ENCODE measurements at places on chromosomes 12 and 14. TPM values are rescaled to one million over a fixed set of nuclear protein-coding genes. Genes with fewer than 3 reads are reported as not detected.

DNA sequence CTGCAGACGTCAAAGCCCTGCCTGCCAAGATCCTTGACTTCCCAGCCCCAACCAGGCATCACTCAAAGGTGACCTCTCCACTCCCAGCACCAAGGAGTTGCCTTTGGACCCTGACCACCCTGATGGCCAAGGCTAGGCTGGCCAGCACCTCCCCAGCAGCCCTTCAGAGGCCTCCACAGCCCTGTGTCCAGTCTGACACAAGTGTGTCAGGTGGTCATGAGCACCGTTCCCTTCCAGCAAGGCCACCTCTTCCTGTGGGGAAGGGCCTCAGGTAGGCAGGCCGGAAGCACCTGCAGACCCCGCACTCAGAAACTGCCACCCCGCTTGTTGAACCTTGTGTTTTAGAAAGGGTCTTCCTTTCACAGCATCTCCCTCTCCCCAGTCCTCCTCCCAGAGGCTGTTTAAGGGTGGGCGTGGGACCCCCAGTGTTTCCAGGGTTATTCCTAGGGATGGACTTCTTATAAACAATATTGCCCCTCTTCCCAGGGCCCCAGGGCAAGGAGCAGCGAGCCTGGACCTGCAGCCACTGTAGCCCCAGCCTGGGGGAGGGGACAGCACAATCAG is 13.2 kb upstream of the INF2 start:
- DNase-seq, result no peak

The SINHCAF gene
- 128 TPM for total RNA-seq

- no peak for DNase-seq
Observed at GRCh38 chr14:52824462-52824861, 33.1 kb upstream of the GNPNAT1 start.

DNA sequence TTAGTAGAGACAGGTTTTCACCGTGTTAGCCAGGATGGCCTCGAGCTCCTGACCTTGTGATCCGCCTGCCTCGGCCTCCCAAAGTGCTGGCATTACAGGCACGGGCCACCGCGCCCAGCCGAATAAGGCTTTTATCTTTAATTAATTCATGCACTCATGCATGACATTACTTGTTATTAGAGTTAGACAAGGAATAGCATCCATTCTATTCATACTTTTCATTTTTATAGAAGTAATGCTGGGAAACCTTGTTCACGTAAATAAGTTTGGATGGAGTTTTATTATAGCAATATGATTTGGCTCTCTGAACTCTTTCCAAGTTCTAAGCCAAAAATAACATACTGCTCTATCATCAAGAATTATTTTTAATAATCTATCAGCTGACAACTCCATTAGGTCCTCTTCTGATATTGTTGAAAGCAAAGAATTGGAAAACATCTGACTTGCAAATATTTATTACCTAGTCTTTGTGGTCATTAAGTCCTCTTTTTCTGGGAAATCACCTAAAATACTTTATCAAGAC is 168.8 kb upstream of the CCND2 start:
- no peak for DNase-seq

DNA sequence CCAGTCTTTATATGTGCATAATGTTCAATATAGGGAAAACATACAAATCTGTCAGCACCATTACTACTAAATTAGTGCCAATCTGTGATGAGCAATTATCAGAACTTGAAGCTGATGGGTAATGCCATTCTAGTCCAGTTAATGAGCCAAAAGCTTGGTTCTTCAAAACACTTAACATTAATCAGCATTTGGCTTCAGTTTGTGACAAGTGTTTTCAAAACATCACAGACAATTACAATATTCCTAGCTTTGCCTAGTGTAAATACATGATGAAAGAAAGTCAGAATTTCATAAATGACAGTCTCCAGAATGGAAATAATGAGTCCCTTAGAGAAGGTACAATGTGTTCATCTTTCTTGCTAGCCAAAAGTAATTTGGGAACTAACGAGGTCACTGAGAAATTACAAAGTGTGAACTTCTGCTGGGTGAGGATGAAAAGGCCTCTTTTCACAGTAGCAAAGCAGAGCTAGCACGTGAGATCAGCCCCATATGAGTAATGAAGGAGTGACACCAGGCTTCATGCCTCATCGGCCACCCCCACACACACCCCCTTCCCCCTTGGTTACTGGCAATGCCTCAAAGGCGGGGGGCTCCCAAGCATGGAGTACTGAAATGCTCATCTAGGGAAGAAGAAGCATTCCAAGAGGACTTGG is 180.6 kb upstream of the EEA1 start:
- DNase-seq, result no peak

DNA sequence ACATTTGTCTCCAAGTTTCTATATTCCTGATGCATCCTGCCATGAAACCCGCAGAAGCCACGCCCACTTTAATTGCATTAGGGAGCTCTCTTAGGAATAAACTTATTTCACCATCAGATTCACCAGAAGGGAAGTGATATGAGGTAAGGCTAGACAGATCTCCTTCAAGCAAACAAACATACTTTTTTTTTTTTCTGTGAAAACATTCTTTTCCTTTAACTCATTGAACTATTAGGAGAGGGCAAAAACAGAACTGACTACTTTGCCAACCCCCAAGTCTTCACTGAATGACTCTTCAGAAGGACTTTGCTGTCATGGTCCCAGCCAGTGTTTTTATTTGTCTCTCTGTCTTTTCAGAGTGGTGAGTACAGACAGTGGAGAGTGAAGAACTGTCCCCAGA is 48.4 kb downstream of the GTF2A1 start:
- no peak for DNase-seq

The SLC6A15 gene
- total RNA-seq, result 4.1 TPM

GRCh38 chr14:100807979-100808734 is 17.8 kb upstream of the MEG3 start:
- DNase-seq, result no peak

GRCh38 chr12:98612696-98613334 is 19.3 kb downstream of the SLC25A3 start:
- DNase-seq, result no peak

GRCh38 chr12:6612247-6612646 is 5.1 kb upstream of the CHD4 start:
- DNase-seq, result no peak

The SLC39A5 gene
- total RNA-seq, result not detected

GRCh38 chr12:46831335-46832129 is 5.7 kb upstream of the SLC38A4 start:
- DNase-seq, result no peak

The IRF2BPL gene
- 100 TPM for total RNA-seq

The NEMF gene
- total RNA-seq, result 36.2 TPM

The MFAP5 gene
- 35.8 TPM for total RNA-seq

The ALDH6A1 gene
- 21.0 TPM for total RNA-seq

The STAT2 gene
- 92.6 TPM for total RNA-seq

- DNase-seq, result no peak
Observed at GRCh38 chr12:13784504-13784903, 196.9 kb downstream of the GRIN2B start.

The PCK2 gene
- total RNA-seq, result 19.9 TPM

The COX8C gene
- not detected for total RNA-seq

The ZFP36L1 gene
- total RNA-seq, result 2,618 TPM

- DNase-seq, result peak; percentile 60
Observed at GRCh38 chr14:90496379-90496778, 99.5 kb downstream of the CALM1 start.

DNA sequence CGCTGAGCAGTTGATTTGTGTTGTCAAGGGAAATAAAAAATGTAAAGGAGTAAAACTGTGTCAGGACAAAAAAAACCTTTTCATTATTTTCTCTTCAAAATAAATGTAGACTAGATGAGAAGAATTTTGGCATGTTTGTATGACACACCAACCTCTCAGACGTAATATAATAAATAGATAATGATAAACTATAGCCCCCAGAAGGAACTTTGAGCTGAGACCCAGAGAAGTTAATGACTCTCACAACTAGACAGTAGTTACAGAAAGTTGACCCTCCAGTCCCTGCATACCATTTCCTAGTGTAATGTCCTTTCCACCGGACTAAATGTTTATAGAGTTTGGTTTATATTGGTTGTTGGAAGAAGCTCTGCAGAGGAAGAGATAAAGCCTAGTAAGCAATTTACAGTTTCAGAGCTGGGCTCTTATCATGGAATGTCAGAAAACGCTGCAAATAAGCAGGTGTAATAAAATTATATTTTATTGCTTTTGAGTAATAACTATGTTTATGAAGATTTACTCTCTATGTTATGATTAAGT is 97.3 kb downstream of the TRHDE start:
- no peak for DNase-seq

GRCh38 chr14:50823051-50823761 is 7.8 kb downstream of the NIN start:
- no peak for DNase-seq

DNA sequence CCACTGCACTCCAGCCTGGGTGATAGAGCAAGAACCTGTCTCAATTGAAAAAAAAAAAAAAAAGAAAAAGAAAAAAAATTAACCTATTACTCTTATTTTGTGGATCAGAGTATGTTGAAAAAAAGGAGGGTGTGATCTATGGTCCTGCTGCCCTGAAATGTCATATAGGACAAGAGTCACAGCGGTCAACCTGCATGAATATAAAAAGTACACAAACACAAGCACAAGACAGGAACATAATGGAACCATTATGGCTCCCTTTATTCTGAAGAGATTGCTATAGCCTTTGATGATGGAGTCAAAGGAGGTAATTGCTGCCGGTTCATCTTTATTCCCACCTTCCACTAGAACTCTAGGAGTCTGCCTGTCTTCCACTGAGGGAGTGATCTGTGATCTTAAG is 96.9 kb downstream of the NTN4 start:
- no peak for DNase-seq

DNA sequence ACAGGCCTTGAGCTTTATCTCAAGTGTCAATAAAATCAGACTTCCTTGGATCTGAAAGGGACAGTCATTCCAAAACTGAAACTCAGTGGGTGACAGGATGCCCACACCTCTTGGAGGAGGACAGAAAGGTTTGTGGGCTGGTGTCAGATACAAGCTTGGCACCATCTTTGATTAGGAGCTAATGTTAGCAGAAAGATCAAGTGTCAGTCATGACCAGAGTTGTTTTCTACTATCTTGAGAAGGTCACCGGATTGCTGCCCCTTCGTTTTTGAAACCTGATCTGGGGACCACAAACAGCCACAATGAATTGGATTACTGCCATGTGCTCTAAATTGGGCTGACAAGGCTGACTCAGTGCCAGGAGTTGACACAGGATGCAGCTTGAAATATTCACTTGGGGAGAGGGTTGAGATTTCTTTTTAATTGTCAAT is 88.3 kb downstream of the OTOGL start:
- no peak for DNase-seq

DNA sequence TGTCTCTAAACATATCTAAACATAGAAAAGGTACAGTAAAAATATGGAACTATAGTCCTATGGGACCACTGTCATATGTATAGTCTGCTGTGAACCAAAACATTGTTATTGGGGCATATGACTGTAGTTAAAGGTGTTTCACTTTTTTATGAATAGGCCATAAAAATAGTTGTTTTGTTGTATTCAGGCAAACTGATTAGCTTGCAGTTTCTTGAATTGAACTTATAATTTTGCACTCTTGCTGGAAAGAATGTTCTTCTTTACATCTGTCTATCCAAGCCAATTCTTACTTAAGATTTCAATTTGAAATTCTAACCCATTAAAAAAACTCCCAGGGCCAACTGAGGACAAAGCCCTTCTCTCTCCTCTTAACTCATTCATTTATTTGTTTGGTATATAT is 234.1 kb downstream of the NOVA1 start:
- no peak for DNase-seq

Measured in lower leg skin (tissue), 4 donors.